Keratinocyte (primary cell): ENCODE measurements at places on chromosomes 2 and 18.

DNA sequence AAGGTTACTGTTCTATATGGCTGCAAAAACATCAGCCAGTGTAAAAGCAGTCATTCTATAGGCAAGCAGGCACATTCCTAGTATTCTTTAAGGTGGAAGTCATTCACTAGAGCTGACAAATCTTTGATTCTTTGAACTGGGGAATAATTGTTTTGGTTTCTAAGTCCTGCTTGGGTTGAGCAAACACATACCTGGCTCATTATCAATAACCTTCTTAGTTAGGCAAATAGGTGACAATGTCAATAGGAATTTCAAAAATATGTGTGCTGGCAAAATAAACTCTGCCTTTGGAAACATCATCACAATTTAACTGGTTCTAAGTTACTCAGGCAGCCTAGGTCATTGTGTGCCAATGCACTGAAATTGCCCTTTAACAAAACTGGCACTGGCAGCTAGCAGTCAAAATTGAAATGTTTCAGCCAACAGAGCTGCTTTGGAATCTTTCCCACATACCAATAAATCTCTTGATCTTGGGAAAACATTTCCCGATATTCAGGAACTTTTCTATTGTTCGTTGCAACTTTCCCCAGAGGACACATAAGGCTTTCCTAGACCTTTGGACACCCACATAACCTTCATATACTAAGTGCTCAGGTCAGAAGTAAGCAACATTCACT, 402.0 kb upstream of the MMADHC start:
- DNase-seq, result peak; percentile 55

- no peak for DNase-seq
Observed at GRCh38 chr2:207504513-207505170, 25.1 kb upstream of the CREB1 start.

DNA sequence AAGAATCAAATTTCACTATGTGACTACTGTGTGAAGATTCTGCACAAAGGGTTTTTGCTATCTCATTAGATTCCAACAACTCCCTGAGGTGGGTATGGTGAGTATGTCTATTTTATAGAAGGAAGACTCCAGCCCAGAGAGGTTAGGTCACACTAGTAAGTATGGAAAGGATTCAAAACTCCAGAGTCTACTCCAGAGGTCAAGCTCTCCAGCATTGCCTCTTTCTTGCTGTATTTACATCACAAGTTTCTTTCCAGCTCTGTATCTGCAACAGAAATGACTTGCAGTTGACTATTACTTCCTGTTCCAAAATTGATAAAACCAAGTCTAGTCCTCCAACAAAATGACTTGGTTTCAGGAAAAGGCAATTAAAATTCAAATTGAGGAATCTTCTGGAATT, 2.1 kb downstream of the COL4A4 start:
- DNase-seq, result no peak

- DNase-seq, result no peak
Observed at GRCh38 chr2:11250400-11251196, 93.8 kb downstream of the ROCK2 start.

DNA sequence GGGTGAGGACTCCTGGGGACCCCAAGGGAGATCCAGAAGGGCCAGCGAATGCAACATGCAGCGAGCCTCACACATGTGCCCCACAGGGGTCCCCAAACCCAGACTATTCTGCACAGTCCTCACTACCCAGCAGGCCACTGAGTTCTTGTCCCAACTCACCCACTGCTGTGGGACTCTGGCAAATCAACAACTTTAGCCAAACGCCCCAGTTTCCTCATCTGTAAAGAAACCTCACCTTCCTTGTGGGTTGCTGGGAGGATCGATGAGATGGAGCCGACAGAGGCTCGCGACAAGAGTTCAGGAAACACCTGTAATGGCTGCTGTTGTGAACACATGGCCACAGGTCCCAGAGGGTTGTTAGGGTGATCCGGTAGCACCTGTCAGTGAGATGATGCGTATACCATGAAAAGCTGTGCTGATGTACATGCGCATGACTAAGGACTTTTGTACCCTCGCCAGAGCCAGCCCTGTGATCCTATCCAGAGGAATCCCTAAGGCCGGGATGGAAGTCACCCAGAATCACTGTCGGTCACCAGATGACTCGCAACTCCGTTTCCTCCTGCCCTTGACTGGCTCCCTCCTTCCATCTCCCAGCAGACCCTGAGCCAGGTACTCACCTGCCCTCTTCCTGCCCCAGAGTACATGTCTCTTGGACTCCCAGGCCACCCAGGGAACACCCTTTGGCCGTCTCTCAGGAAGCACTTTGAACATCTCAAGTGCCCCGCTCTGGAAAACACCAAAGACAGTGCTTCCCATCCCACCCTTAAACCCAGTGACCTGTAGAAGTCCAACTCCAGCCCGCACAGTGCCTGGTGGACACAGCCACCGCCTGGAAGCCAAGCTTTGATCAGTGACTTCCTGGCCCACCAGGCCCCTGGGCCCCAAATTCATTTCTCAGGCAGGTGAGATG, 103.3 kb upstream of the ID2 start:
- no peak for DNase-seq

DNA sequence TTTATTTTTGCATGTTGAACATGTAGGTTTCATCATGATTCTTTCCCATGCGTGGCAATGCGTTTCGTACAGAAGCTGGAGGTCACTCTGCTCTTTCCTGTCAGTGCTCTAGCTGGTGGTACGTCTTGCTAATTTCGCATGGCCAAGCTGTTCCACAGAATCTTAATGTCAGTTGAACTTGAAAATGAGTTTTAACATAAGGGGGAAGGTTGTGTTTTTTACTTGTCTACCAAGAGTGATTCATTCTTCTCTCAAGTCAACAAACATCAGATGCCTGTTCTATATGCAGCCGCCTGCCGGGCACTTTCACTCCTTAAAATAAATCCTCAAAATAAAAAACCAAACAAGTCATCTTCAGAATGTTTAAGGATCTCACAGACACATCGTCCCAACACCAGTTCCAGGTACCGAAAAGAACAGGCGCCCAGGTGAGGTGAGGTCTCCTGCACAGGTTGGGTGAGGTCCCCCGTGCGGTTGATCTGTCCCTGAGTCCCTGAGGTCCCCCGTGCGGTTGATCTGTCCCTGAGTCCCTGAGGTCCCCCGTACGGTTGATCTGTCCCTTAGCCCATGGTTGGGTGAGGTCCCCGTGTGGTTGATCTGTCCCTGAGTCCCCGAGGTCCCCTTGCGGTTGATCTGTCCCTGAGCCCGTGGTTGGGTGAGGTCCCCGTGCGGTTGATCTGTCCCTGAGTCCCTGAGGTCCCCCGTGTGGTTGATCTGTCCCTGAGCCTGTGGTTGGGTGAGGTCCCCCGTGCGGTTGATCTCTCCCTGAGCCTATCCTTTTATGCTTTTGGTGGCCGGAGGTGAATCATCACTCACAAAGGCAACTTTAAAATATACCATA, 57.0 kb upstream of the KCNG2 start:
- DNase-seq, result no peak

- no peak for DNase-seq
Observed at GRCh38 chr2:38499548-38500282, 103.0 kb downstream of the HNRNPLL start.

DNA sequence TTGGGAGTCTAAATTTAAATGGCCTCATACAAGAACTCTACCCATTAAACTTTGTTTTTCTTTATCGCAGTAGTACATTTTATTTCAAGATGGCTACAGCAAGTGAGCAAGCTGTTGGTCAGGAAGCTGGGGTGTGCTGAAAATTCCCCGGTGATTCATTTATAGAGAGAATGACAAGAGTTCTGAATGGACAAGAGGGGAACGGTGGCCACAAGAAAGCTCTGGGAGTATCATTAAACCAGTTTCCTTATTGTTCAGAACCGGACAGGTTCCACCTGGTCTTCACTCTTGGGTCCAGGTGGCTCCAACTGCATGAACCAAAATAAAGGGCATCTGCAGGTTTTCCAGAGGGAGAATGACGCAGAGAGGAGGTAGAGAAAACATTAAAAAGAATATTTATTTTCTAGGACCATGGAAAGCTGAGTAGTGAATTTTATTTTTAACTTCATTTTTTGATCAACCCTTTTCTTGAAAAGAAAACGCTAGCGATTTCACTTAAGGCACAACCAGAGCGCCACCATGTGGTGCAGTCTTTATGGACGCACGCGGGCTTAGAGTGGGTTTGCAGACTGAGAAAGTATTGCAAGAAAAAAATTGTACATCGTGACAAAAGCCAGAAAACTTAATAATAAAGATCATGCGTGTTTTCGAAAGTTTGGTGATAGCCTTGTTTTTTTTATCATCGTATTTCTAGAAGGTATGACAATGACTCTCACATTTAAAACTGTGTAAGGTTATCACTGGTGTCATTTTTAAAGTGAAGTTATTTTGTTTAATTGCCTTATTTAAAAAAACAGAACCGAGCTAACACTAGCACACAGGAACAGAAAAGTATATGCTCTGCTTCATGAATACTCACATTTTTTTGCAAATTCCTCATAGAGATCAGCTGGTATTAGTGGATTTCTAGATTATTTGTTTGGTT, 97.9 kb upstream of the NOL4 start:
- DNase-seq, result no peak

DNA sequence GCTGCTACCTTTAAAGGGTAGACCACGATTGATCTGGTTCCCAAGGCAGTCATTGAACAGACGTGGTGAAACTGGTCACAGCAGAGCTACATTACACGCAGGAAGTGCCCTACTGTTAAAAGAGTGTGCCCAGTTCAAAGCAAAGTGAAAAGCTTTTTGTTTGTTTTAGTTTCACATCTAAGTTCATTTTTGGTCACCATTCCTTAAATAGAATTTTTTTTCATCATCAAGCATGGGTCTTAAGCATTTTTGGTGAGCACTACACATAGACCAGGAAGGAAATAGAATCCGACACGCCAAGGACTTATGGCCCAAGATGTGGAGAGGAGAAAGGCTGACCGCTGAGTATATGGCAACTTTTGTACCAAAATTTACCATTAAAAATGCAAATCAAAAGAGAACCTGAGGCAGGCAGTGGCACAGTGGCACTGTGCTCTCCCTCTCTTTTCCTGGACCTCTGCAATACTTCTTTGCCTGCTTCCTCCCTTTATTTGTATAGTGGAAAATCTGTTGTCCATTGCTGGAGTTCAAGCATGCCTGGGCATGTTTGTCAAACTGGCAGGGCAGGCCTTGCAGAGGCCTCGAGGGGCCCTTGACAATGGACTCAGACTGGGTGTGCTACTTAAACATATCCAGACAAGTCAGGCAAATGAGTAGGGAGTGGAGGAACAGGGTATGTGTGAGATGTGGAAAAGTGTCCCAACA, 42.6 kb upstream of the HNRNPA3 start:
- DNase-seq, result peak; percentile 95

DNA sequence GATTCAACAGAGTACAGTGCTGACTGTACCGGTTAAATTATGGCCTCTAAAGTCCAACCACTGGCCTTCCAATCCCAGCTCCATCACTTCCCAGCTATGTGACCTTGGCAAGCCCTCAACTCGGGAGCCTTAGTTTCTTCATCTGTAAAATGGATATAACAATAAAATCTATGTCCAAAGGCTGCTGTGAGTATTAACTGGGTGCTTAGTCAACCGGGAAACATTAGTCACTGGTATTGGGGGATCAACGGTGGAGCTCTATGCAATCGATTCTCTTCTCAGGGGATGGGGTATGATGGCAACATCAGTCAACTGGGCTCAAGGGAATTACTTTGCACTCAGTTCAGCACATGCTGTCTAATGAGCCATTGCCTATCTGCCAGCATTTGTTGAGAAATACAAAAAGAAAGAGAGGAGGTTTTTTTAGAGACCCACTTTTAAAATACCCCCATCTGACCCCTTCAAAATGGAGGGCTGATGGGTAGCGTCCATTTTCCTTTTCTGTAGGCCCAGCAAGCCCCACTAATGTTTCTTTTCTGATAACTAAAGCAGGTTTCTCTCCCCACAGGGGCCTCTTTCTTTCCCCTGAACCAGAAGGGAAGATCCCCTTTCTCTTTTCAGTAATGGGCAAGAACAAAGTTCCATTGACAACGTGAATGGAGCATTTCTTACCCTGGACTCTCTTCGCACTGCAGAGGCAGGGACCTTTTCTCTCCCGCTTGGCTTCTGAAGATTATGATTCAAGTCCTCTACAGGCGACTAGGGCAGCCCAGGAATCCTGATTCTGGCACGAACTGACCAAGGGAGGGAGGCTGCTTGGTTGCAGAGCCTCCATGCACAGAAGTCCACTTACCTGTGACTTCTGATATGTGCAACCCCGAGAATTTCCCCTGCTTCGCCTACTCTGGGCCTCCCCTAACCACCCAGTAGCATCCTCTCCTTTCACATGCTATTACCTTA, 8.7 kb upstream of the AGFG1 start:
- DNase-seq, result no peak

GRCh38 chr2:226649871-226650660, 149.6 kb downstream of the IRS1 start:
- DNase-seq, result peak; percentile 94

DNA sequence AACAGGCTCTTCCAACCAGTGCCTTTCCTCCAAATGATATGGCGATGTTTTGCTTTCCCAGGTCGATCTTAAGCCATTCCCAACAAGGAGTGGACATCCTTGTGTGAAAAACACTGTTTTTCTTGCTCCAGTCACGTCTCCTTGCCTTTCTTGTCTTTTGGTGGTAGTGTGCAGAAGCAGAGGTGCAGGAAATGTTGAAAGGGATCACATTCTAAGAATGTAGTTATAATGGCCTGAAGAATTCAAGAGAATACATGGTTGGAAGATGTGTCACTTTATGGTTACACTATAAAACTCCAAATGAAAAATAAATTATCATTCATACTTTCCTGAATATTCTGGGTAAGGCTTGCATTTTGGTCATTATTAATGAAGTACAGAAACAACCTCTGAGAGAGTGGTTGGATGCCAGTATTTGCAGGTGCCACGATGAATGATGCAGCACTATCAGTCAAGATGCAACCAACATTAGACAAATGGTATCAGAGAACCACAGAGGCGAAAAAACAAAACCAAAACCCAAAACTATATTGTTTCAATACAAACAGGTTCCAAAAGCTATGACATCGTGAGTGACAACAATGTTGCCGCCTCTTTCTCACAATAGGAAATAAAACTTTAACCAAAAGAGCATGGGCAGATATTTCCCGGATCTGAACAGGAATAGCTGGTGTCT, 27.5 kb upstream of the POLE4 start:
- DNase-seq, result no peak

- DNase-seq, result no peak
Observed at GRCh38 chr18:56579451-56579850, 58.9 kb downstream of the TXNL1 start.

DNA sequence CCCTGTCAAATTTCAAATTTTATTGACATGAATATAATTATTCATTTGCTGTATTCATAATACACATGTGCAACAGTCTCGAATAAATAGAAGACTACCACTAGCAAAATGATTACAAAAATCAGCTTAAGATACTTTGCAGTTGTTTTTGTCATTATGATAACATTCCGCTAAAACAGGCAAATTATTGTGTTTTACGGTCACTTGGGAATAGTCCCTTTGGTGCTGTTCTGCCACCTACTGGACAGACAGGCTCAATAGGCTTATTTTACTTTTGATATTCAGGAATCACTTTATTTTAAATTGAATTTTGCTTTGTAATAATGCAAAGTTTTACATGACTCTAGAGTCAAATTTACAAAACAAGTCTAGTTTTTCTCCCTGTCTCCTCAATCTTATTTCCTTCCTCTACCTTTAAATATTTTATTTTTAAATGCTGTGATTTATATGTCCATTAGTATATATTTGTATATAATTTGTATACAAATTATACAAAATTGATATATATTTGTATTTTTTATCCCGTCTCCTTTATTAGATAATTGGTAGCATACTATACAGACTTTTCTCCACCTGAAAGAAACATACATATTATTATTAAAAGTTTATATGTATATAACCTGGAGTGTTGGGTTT, 456.3 kb downstream of the DLGAP1 start:
- DNase-seq, result no peak
